ENCODE measurements at places on chromosomes 2 and 18.

DNA sequence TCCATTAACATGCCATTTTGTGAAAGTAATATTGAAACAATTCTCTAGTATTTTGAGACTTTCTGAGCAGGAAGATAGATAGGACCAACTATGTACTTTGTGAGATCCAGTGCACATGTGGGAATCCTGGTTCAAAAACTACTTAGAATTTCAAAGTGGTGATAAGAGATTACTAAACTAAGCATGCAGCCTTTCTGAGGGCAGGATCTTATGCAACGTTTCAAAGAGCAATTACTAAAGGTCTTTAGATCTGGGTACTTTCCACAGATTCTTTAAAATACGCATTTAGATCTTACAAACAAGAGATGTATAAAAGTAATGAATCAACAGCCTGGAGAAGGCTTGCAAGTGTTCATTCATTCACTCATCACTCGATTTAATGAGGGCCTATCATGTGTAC is 124.4 kb upstream of the TRIB2 start:
- no peak for DNase-seq

- DNase-seq, result no peak
Measured at GRCh38 chr2:60212181-60212945, 341.1 kb downstream of the BCL11A start.

DNA sequence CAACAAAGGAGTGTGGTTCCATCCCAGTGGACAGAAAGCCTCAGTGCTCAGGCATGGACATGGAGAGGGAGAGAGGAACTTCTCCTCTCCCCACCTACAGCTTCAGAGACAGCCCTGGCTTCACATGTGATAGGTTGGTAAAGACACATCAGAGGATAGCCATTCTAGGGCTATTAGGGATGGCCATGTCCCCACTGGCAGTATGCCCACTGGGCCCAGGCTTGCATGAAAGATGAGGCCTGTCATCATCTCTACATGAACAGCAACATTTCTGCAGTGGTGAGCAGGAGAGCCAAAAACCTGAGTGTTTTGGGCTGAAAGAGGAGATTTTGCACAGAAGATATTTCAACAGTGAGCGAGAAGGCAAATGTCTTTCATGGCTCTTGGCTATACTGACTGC is 517.2 kb downstream of the NR4A2 start:
- no peak for DNase-seq

DNA sequence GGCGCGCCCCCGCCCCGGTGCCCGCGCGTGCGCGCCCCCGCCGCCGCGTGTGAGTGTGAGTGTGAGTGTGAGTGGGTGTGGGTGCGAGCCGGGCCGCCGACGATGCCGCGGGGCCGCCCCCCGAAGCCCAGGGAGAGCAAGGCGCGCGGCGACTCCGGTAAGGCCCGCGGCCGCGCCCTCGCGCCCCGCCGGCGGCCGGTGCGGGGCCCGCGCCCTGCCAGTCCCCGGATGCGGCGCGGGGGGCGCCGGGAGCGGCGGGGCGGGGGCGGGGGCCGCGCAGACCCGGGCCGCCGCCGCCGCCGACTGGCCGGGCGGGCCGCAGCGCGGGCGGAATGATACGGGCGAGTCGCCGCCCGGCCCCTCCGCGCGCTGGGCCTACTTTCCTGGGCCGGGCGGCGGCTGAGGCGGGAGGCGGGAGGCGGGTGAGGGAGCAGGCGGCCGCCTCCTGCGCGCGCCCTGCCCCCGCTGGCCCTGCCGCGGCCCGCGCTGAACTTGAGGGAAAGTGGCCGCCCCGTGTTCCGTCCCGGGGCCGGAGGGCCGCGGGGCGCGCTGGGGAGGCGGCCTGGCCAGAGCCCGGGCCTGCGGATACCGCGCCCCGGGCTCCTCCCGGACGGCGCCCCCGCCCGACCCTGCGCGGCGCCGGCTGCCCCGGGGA is at the start of gene ZNF236:
TSS of gene ZNF236 (plus strand) at position 52 of the 655 bp plus-strand sequence. CDS start at position 103, 51 bp downstream.
- DNase-seq, result no peak

DNA sequence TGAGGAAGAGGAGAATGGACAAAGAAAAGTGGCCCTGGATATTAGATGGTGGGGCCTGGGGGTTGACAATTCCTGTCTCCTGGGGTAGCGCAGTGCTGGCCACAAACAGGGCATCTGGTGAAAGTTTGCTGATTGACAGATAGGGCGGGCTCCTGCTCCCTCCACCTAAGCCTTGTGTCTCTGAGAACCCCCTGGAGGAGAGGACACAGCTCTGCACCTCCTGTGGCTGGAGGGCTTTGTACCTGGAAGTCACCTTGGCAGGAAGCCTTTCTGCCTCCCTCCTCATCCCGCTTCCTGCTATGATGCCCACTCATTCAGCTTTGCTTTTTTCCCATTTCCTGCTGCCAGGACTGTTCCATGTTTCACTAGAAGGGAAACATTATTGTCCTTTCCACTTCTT is 72.4 kb downstream of the RHOB start:
- DNase-seq, result no peak

DNA sequence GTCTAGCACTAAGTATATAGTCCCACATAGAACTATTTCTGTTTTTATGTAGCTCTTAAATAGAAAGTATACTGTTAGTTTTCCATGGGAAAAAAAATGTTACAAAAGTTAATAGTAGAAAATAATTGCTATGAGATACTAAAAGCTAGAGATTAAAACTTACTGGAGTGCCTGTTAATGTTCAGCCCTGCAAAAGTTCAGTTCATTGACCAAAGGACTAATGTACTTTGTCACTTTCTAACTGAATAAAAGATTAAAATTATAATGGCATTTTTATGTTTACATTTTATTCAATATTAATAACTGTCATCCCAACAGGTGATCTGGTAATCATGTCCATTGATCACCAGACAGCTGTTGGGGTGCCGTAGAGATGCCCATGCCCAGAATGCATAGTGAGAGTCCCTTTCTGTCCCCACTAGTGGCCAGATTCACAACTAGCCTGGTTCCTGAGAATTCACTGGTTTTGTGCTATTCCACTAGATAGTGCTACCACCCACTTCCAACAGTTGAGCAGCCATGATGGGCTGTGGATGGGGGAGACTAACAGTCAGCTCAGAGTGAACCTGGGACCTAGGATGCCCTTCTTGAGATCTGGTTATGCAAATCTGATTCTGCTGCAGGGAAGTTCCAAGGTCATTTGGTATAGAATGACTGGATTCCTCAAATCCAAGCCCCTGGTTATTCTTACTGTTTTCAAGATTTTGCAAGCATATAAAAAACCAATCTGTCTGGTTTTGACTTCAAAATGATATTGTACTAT is 57.8 kb downstream of the AFTPH start:
- DNase-seq, result no peak

DNA sequence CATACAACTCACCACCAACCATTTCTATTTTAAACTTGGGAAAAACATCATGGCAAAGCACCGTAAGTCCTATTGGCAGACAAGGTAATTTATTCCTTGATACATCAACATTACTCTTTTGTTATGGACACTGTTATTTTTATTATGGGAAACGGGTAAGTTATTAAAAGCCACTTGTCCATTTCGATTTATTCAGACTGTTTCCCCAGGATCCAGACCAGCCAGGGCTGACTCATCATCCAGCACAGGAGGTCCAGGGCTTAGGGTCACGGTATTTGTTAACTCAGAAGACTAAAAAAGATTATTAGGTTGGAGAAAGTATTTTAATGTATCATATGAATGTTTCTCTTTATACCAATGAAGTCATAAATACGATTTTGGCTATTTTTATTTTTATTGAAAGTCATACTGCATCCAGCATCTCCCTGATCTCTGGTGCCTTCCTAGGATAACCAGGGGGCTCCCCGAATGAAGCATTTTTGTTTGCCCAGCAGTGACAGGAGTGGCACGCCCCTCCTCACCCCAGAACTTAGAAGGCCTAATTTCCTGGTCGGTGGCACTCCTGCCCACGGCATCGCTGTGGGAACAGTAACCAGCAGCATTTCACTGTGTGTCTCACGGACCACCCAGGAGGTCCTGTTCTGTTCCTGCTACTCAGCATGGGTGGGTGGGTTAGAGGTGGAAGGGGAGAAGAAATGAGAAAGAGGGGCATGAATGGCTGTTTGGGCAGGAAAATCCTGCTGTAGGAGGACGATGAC is 446.1 kb downstream of the EIPR1 start:
- DNase-seq, result no peak

DNA sequence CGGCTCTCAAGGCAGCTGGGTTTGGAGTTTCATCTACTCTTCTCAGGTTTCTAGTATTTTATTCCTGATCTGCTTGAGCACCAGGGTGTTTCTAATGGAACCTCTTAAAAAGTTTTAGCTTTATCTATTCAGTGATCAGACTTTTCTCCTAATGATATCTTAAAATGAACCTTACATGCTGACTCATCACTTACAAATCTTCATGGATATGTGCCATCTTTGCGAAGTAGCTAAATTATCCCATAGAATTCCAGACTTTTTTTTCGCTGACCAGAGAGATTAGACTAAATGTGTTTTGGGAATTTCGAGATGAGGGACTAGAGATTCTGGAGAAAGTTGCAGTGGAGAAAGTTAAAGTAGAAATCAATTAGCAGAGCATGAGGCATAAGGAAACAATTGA is 401.0 kb downstream of the GRB14 start:
- no peak for DNase-seq

GRCh38 chr18:54909538-54909937 is 49.7 kb downstream of the CCDC68 start:
- DNase-seq, result no peak

DNA sequence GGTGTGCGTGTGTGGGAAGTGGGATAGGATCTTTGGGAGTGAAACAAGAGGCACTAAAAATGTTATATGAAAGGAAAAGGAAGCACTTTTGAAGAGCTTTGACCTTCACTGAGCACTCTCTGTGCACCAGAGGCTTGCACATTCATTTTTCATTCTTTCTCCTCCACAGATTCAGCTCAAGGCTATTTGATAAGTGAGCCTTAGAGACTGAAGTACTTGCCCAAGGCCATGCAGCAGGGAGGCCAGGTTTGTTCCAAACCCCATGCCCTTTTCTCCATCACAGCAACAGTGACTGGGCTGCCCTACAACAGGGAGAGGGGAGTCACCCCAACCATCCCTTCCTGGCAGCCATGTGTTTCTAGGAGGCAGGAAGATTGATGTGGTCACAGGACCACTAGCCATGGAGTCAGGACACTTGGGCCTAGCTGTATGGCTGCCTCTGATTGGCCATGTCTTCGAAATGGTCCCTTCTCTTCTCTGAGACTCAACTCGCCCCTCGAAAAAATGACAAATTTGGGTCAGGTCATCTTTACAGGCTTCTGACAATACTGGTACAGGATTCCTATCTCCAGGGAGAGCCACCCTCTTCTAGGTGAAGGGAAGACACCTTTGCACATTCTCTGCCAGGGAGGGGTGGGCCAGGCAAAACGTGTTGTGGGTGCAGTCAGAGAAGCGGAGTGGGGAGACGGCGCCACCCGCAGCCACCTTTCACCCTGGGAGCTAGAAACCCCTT is 123.5 kb upstream of the MYCN start:
- no peak for DNase-seq

DNA sequence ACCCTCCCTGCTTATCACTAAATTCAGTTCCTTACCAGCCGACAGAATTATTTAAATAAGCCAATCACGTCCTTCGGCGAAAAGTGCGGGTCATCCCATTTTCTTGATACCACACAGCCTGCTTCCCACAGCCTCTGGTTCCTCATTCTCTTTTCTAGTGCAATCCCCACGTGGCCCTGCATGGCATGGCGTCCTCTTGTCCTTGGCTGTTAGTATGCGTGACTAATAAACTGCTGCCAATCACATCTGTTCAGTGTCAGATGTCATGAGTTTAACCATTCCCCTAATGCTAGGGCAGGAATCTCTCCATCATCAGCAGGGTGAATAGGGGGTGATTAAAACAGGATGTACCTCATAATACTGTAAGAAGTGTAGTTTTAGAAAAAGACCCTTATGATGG is 62.8 kb upstream of the TSPYL6 start:
- no peak for DNase-seq

- DNase-seq, result no peak
Measured at GRCh38 chr18:13513021-13513420, 213.3 kb downstream of the FAM210A start.

GRCh38 chr2:165953655-165954606 is at the start of gene TTC21B:
TSS of gene TTC21B (minus strand) at chr2:165953776. CDS start at chr2:165953705, 71 bp downstream.
- DNase-seq, result peak; percentile 83

DNA sequence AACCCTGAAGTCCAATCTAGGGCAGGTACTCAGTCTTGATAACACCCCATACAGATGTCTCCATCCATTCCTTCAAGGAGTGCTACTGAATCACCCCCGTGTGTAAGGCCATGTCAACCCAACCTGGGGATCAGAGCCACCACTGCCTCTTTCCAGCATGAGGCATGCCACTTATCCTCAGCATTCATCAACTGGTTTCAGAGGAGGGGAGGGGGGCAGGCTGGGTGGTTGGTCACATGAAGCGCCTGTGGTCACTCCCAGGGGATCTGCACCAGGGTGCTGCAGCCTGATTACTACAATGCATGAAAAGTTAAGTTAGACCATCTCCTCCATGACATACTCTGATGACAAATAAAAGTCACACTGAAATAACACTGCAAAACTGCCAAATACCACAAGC is 65.0 kb downstream of the UXS1 start:
- DNase-seq, result no peak

DNA sequence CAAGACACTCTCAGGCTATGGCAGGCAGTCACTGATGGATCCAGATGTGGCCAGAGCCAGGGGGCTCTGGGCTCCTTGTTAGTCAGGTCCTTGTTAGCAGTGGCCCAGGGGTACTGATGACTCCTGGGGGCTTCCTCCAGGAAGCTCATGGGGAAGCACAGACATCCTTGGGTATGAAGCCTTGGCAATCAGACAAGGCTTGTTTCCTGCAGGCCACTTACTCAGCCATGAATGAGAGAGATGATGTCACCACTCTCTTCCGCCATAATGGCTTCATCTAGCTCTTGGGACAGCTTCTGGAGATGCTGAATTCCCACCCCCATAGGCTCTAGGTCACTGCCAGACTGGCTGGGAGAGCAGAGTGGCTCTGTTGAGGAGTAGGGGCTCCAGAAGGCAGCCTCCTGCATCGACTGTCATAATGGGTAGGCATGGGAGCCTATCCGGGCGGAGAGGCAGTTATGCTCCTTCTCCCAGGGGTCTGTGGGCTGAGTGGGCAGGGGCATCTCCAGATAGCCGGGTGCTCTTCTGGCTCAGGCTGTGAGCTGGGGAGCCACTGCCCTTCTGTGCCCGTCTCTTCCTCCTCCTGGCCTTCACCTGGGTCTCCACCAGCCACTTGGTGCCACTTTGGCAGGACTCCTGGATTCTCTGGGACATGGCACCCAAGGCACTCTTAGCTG is 40.2 kb upstream of the BMPR2 start:
- no peak for DNase-seq
